OCI-LY7 (cell line): ENCODE measurements at places on chromosomes 16 and 17. TPM values are rescaled to one million over a fixed set of nuclear protein-coding genes. Genes with fewer than 3 reads are reported as not detected.

- DNase-seq: no peak
Measured at GRCh38 chr16:86512301-86512859, 2.1 kb downstream of the FOXF1 start.

- DNase-seq: no peak
Measured at GRCh38 chr17:7916385-7916682, 245 bp upstream of the RNF227 start.

GRCh38 chr17:35736236-35736635 is 4.8 kb downstream of the RASL10B start:
- no peak for DNase-seq

KRTAP2-1 gene
- not detected in 2 replicates for total RNA-seq

- DNase-seq: peak; percentile 82
Measured at GRCh38 chr17:76714822-76715495, 4.2 kb upstream of the MXRA7 start.

KIF19 gene
- not detected in 2 replicates for total RNA-seq

DNA sequence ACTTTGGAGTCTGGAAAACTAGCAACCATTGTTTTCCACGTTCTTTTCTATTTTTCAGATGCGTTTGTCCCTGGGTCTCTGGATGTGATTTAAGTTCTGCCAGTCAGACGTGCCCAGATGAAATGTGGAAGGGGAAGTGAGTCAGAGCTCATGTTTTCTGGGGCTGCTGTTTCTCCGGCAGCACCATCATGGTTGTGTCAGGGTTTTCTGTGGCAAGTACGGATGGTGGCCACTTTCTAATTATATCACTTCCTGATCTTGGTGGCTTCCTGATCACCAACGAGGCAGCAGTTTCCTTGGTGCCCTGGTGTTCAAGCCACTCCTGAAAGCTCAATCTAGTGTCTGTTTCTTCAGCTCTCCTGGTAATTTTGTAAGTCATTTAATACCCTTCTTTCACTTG is 31.4 kb upstream of the PMFBP1 start:
- peak; percentile 21 for DNase-seq

DNA sequence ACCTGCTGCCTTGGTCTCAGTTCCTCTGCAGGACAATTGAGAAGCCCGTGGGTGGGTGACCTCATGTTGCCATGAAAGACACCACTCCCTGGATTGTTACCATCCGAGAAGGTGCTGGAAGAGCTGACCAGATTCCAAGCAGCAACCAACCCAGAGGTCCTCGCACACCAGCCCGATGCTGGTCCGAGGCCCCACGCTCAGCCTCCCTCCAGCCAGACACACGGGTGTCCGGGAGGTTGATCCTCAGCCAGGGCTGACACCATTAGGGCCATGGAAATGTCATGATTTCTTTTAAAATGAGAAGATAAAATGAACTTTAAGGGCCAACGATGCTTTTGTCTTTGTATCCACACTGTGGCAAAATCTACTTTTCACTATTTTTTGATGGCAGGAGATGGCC is 242.3 kb downstream of the RBFOX3 start:
- no peak for DNase-seq

- no peak for DNase-seq
Measured at GRCh38 chr16:86566601-86566965, at the start of gene FOXC2. Gene FOXC2, plus strand, starts transcription at chr16:86566829. Its CDS starts 507 bp downstream, at chr16:86567336.

DNA sequence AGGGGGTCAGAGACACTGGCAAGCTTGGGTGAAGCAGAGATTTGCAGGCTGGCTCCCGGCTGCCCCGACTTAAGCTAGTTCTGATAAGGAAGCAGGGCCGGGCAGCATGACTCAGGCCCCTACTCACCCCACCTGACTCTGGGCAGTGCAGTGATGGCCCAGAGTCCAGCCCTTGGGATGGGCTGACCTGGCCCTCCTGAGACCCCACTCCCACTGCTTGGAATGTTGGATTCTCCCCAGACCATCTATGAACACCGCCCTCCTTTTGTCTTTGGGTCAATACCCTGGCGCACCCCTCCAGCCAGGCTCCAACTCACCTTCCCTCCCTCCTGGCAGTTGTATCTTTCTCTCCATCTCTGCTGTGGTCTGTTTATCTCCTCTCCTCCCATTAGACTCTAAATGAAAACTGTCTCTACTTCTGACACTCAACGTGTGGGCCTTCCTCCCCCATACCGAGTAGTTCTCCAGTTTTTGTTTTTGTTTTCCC is 21.0 kb downstream of the LGALS3BP start:
- DNase-seq: no peak

DNA sequence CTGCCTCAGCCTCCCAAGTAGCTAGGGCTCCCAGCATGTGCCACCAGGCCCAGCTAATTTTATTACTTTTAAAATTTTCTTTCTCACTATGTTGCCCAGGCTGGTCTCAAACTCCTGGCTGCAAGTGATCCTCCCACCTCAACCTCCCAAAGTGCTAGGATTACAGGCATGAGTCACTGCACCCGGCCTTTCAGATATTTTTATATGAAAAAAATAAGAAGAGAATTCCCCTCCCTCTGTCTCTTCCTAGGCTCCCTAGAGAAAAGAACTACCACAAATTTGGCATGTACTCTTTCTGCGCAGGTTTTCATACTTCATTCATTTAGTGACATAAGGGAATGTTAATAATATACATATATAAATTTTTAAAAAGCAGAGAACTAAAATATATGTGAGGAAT is 21.7 kb upstream of the SMURF2 start:
- DNase-seq: no peak

DNA sequence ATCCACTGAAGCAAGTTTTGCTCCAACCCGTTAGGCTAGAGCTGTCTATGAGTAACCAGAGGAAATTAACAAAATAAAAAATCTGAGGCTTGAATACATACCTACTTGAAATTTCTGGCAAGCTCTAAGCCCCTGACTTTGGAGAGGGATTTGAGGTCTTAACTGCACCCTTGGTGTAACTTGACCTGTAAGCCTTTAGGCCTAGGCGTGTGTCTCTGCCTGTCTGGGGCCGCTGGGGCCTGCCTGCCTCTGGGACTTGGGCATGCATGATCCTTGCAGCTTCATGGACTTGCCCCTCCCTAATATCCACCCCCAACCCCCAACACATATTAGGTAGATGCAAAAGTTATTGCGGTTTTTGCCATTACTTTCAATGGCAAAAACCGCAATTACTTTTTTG is 3.7 kb upstream of the CDC42EP4 start:
- DNase-seq: no peak

C17orf107 gene
- 0.76 and 1.1 TPM in 2 replicates for total RNA-seq

DNA sequence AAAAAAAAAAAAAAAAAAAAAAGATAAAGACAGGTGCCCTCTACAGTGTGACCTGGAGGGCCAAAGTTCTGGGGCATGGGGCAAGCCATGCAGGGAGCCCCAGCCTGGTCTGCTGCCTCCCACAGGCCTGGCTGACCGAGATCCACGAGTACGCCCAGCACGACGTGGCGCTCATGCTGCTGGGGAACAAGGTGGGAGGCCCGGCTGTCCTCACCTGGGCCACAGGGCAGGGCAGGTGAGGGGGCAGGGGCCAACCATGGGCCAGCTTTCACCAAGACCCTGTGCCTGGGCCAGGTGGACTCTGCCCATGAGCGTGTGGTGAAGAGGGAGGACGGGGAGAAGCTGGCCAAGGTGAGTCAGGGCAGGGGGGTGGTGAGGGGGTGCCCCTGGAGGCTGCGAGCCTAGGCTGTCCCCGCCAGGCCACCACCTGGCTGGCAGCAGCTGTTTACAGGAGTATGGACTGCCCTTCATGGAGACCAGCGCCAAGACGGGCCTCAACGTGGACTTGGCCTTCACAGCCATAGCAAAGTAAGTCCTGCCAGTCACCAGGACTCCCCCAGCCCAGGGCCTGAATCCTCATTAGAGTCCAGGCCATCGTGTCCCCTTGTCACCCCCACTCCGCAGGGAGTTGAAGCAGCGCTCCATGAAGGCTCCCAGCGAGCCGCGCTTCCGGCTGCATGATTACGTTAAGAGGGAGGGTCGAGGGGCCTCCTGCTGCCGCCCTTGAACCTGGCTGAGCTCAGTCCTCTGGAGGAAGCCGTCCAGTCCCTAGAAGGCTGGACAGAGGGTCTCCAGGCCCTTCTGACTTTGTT is 2.7 kb upstream of the TRAF7 start:
- DNase-seq: peak; percentile 71

GRCh38 chr17:8835106-8835505 is 32.4 kb downstream of the PIK3R6 start:
- DNase-seq: no peak

XAF1 gene
- total RNA-seq: 0.46 TPM in 1 of 2 replicates, not detected in the other

DNA sequence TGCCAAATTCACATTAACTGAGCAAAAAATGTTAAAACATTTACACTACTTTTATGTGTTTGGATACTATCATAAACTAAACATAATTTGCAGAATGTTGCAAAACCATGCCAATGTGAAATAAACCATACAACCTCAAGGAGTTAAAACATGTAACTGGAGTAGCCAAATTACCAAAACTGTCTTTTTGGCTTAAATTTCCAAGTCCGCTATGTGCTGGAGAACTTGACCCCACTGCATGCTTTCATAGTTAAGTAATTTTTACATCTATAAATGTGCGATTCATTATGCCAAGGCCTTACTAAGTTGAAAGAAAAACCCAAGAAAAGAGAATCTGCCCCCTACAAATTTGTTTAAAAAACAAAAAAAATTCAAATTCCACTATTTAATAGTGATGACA is 28.2 kb downstream of the BRD7 start:
- DNase-seq: no peak

ZNF385C gene
- 0.26 and 0.67 TPM in 2 replicates for total RNA-seq

DNA sequence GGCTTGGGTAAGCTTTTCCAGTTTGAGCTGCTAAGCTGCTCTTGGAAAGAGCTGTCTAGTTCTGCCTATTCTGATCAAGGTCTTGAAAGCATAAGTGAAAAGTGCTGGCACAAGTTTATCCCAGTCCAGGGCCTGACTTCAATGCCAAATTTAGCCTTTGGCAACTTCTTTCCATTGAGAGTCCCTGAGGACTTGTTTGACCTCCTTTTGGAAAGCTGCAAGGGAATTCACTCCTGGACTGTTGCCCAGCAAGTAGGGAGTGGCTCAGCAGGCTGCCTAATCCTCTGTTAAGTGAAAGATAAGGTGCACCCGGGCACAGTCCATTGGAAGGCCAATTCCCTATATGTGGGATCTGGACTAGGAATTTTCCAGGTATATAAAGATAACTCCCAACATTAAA is 16.0 kb upstream of the TANC2 start:
- DNase-seq: no peak

GRCh38 chr17:79674506-79675412 is 56.0 kb upstream of the ENPP7 start:
- no peak for DNase-seq

C1QTNF8 gene
- total RNA-seq: not detected in 2 replicates

GJD3 gene
- total RNA-seq: not detected in 2 replicates

DNA sequence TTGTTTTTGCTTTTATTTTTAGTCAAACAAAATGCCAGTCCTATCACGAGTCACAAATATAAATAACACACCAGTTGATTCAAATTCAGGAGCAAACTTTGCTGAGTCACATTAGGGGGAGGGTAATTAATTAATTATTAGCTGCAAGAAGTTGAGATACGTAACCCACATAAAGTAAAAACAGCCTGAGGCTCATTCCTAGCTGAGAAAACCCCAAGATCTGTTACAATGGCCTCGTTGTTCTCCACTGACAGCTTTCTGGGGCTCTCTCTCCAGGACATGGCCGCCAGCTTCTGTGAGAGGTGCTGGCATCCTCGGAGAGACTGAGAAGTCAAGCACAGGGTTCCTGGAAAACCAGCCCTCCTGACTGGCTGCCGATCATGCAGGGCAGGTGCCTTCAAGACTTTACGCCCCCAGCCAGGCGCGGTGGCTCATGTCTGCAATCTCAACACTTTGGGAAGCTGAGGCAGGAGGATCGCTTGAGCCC is 11.1 kb downstream of the RAB40B start:
- no peak for DNase-seq

- no peak for DNase-seq
Measured at GRCh38 chr17:74132354-74132753, 71.1 kb upstream of the RPL38 start.

REXO5 gene
- 38.9 and 50.7 TPM in 2 replicates for total RNA-seq

C16orf87 gene
- total RNA-seq: 21.1 and 22.1 TPM in 2 replicates

DHX38 gene
- 84.7 and 86.5 TPM in 2 replicates for total RNA-seq

DNA sequence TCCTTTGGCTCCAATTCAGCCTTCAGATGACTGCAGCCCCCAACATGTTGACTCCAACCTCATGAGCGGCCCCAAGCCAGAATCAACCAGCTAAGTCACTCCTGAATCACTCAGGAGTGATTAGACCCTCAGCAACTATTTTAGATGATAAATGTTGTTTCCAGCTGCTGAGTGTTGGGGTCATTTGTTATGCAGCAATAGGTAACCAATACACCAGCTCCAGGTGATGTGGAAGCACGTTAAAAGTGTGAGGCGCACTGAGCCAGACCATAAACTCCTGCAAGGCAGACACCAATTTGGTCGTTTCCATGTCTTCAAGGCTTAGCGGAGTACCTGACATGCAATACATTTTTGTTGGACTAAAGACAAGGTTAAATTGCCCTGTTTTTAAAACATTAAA is 17.5 kb downstream of the COQ7 start:
- no peak for DNase-seq

DNA sequence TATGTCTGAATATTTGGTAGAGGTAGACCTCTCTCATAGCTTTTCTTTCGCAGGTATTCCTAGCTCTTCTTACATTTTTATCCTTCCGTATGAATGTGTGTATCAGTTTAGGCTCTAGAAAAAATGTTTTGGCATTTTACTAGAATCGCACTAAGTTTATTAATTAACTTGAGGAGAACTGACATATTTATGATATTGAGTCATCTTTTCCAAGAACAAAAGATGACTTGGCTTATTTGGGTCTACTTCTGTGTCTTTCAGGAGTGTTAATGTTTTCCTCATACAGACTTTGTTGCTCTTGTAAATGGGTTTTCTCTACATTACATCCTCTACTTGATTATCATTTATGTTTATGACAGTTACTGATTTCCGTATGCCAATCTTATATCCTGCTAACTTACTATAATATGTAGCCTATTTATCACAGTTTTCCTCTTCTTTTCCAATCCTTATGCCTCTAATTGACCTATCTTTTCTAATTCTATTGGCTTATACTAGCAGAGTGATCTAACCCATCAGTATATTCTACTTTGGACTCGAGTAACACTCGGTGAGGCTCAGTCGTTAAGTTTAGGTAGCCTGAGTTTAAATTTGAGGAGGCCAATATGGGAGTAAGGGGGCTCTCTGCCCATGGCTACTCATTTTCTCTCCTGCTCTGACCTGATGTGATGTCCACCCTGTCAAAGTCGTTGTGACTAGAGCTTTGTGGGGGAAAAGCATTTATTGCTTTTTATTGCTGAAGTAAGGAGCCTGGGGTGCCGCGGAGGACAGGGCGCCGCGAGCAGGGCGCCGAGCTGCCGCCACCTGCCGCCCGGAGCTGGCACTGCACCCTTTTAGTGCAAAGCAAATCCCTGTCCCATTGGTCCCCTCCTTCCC is 20.0 kb downstream of the ST6GALNAC1 start:
- DNase-seq: peak; percentile 75

TEX14 gene
- total RNA-seq: 1.3 and 2.3 TPM in 2 replicates
